ENCODE measurements at places on chromosomes 3 and 15. TPM values are rescaled to one million over a fixed set of nuclear protein-coding genes. Genes with fewer than 3 reads are reported as not detected.

The GOLGA8O gene
- total RNA-seq, result 1.8 TPM

The PTH1R gene
- total RNA-seq, result not detected

The KIF15 gene
- 0.24 TPM for total RNA-seq

The TMEM158 gene
- not detected for total RNA-seq

The CSK gene
- 118 TPM for total RNA-seq

The DCBLD2 gene
- total RNA-seq, result 1.8 TPM

GRCh38 chr3:124928333-124929202 lies 6.0 kb downstream of the MUC13 start:
- peak; percentile 40 for DNase-seq

DNA sequence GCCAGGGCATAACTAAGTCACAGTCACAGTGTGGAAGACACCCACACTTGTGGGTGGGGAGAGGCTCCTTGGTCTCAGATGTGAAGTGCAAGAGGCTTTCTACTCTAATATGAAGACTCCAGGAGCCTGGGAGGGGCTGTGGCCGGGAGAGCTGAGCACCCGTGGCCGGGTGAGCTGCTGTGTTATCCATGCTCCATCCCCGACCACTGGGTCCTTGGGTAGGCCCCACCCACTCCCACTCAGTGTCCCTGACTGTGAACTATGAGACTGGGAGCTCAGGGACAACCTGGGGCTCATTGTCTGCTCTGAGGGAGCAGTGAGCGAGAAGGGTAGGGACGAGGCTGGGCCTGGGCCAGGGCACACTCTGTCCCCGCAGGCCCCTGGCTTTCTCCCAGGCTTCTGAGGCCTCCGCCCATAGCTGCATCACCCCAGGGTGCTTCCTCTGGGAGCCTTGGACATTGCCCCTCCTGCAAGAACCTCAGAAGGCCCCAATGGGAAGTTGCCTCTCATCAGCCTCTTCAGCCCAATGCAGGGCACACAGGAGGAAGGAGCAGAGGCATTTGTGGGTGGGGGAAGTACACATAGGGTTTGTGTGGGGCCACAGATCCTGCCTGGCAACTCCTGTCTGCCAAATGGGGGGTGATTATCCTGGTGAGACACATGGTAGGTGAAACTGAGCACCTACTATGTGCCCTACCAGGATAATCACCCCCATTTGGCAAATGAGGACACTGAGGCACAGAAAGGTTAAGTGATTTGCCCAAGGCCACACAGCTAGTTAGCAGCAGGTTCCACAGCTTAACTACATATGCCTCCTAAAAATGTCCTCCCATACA lies 2.4 kb downstream of the ANPEP start:
- DNase-seq, result no peak

DNA sequence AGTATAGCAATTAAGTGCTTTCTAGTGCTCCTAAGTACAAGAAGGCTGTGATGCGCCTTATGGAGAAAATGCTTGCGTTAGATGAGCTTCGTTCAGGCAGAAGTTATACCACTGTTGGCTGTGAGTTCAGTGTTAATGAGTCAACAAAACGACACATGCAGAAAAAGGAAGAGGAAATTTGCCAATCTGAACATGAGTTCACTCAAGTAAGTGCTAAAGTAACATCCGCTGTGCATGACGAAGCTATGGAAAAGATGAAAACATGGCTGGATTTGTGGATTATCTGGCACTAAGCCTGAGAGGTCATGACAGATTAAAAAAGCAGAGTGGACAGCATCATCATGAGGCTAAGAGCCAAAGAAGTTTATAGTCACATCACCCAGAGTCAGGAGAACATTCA lies 36.9 kb downstream of the SH3BP5 start:
- DNase-seq, result no peak

DNA sequence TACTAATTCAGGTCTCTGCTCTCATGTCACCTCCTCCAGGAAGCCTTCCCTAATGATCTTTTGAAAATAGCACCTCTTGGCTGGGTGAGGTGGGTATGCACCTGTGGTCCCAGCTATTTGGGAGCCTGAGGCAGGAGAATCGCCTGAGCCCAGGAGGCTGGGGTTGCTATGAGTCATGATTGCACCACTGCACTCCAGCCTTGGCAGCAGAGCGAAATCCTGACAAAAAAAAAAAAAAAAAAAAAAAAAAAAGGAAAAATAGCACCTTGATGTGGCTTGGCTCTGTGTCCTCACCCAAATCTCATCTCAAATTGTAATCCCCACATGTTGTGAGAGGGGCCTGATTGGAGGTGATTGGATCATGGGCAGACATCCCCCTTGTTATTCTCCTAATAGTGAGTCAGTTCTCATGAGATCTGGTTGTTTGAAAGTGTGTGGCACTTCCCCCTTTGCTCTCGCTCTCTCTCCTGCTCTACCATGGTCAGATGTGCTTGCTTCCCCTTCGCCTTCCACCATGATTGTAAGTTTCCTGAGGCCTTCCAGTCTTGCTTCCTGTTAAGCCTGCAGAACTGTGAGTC lies 11.2 kb upstream of the RNU6-1 start:
- no peak for DNase-seq

DNA sequence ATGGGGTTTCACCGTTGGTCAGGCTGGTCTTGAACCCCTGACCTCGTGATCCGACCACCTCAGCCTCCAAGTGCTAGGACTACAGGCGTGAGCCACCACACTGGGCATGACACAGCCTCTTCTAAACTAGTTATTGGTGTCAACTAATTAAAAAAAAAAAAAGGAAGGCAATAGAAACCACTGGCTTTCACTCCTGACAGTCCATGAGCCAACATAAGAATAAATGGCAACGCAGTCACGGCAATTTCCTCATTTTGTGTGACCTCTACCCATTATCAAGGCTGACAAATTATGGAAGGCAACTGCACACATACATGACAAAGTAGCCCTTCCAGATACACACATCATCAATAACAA lies 5.9 kb downstream of the ARHGEF3 start:
- DNase-seq, result no peak

DNA sequence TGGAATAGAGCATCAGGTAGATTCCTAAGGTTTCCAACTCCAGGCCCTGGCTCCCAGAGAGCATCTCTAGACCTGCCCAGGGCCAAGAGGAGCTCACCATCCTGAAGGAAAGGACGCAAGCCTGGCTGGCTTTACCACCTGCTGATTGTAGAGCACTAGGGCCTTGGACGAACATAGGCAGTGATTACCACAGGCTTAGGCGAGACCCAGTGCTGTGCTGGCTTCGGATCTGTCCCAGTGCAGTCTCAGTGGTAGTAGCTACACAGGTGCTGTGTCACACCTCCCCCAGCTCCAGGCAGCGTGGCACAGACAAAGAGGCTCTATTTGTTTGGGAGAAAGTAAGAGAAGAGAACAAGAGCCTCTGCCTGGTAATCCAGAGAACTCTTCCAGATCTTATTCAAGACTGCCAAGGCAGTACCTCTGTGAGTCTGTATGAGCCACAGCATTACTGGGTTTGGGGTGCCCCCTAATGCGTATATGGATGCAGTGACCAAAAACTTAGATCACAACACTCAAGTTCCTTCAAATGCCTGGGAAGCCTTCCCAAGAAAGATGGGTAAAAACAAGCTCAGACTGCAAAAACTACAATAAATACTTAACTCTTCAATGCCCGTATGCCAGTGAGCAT lies 25.4 kb downstream of the ISG20 start:
- DNase-seq, result peak; percentile 66

DNA sequence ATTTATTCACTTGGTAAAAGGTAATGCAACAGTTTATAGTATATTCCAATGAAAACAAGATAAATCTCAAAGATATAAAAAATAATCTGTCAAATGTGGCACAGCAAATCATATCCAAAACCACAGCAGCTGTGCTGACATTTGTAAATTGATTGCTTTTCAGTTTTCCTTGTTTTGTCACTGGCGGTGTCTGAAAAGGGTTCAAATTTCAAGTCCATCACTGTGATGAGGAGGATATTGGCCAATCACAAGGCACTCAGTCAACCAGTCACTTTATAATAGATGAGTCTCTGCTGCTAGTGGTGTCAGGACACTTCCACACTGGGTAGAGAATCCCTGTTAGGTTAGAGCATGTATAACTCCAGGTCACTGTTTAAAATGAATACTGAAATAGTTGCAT lies 154.8 kb downstream of the SLC9A9 start:
- DNase-seq, result no peak

Measured in CD8-positive, alpha-beta T cell (primary cell).